ENCODE measurements at places on chromosomes 2 and 18.

GRCh38 chr18:39057423-39058064, 1491.9 kb upstream of the CELF4 start:
- DNase-seq: peak; percentile 4

DNA sequence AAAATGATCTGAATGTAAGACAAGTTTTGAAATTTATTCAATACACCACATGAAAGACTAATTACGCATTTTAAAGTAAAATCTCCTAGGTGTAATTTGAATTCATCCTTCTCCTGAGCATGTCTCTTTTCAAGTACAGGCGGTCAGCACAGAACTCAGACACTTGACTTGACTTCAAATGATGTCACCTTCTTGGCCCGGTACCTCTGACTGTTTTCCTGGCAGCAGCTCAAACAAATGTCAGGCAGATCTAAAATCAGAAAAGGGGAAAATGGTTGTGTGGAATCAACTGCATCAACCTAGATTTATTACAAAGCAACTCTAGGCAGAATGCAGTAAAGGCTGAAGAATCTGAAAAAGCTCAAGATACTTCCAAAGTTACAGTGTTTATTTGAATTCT, 11.4 kb upstream of the PROKR1 start:
- no peak for DNase-seq

DNA sequence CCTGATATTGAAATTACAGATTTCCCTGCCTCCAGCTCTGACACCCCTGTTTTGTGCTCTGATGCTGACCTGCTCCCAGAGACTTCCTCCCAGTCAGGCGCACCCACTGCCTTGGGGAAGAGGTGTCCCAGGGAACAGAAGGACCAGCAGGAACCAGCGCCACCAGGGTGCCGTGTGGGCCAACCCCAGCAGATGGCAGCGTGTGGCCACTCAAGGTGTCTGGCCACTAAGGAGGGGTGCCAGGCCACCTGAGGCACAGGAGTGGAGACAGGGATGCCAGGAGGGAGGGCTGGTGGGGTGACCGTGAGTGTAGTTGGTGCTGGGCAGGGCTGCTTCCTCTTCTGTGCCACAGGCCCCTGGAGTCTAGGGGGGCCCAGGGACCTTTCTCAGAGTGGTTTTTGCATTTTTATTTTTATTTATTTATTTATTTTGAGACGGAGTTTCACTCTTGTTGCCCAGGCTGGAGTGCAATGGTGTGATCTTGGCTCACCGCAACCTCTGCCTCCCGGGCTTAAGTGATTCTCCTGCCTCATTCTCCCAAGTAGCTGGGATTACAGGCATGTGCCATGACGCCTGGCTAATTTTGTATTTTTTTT, 56.0 kb downstream of the TEX44 start:
- peak; percentile 32 for DNase-seq

DNA sequence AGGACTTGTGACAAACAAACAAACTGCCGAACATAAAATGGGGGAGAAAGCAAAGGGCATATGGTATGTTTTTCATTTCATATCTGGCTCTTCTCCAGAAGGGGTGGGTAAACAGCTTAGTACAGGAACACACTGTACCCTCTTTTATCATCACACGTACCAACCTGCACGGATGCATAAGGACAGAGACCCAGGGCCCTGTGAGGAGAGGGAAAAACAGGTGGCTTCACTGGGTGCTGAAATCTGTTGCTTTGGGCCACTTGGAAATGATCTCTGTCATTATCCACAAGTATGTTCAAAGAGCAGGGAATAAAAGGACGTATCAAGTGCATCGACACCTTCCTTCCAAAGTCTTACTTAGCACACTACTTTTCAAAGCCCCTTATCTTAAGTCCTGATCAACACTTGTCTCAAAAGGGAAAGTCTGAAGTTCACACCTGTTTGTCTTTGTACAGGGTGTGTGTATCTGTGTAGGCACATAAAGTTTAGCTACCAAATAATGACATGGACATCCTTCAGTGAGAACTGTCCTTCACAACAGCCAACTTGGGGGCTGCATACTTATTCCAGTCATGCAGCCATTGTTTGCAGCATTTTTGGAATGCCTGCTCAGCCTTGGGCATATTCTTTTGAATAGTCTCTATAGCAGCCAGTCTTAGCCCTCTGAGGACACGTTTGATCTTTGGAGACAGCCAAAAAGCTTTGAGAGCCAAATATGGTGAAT, 60.6 kb downstream of the IRS1 start:
- peak; percentile 47 for DNase-seq

DNA sequence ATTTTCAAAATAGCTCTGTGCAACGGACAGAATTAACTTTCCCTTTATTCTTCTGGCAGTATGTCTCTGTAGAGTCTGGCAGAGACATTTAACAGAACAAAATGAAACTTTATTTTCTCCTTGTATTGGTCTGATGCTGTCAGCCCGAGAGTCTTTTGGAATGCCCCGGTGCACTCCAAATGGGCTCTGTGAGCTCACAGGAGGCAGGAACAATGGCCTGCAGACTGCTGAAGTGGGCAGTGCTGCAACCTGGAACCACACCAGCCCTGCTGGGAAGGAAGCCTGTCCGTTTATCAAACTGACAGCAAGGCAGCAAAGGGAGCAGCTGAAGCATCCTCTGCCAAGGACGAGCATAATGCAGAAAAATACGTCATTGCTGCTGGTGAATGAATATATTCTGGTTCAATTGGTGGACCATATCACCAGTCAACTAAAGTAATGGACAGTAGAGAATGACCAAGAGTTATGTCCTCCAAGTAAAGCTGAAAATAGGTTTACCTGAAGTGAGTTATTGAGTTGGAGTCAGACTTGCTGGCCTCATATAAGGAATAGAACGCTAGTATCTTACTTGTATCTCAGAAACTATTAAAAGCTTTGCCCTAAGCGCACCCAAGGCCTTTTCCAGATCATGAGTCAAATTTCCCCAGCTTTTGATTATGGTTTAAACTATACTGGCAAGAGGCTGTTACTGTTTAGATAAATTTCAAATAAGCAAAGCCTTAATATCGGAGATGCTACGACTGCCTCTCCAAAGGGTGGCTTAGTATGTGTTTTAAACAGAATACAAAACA, 207.6 kb upstream of the TANK start:
- peak; percentile 77 for DNase-seq

Measured in fibroblast of the aortic adventitia (primary cell).